ENCODE measurements at places on chromosomes 6 and 20.

DNA sequence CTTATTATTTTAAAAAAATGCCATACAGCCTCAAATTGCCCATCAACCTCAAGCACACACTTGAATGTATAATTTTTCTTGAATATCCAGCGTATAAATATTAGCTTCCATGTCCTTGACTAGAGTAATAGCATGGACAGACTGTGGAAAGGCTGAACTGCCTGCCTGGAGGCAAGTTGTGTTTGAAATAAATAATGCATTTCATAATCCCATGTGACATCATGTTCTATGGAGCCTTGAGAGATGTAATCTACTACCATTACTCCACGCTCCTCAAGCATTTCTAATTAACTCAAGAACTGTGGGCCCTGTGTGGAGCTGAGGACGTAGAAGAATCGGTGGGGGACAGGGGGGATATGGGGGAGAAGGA lies 94.2 kb downstream of the CDS2 start:
- DNase-seq = no peak

DNA sequence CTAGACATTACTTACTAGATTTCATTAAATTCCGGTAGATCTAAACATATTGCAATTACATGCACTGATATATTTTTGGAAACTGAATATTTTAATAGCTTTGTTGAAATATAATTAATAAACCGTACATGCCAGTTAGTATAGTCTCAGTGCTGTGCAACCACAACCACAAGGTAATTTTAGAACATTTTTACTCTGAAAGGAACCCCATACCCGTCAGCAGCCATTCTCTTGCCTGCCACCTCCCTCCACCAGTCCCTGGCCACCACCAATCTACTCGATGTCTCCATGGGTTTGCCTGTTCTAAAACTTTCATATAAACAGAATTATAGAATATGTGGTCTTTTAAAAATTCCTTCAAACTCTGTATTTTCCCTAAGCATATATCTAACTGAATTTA lies 293.9 kb downstream of the THBS2 start:
- DNase-seq = no peak

- DNase-seq = no peak
Observed at GRCh38 chr6:16965689-16966088, 136.2 kb upstream of the STMND1 start.

DNA sequence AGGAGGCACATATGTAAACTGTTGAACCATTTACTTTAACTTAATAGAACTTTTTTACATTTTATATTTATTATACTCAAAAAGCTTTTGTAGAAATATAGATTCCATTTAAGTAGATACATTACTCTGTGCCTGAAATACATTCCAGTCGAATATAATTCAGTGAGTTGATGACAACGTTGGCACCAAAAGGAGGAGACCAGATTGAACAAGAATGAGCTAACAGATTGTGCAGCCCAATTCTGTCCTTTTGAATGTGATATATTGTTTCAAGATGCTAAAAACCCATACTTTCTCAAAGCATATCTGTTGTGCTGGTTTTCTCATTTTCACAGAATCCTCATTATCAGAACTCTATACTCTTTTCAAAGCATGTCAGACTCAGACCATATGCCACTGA lies 147.4 kb upstream of the SIM1 start:
- no peak for DNase-seq

DNA sequence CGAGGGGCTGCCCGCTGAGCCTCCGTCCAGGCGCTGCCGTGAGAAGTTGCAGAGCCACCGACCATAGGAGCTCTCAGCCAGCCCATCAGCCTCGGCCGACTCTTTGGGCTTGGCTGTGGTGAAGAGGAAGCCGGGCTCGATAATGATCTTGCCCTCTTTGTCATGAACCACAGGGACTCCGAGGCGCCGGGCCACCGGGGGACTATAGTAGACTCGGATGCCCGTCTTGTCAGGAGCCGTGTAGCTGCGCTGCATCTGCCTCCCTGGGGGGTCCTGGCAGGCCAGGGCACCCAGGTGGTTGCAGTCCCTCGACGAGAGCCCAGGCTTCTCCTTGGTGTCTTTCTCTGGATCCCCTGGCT lies 20.5 kb upstream of the DSN1 start:
- no peak for DNase-seq

DNA sequence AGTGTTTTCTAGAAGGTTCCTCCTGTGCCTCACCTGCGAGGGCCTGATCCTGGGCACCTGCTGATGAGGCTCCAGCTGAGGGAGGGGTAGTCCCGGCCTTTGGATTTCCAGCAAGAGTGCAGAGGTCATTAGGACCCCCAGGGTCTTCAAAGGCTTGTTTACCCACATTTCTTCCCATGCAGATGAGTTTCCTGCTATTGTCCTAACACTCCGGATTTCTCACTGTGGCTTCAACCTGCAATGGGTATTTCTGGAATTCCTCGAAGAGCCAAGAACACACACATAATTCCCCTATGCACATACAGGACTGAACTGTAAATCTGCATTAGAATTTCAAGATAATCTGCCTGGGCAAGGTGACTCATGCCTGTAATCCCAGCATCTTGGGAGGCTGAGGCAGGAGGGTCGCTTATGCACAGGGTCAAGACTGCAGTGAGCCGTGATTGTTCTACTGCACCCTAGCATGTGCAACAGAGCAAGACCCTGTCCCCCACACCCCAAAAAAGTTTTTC lies 53.9 kb downstream of the ADNP start:
- no peak for DNase-seq

- DNase-seq = no peak
Observed at GRCh38 chr6:24797596-24798216, 1.0 kb downstream of the ARMH2 start.

DNA sequence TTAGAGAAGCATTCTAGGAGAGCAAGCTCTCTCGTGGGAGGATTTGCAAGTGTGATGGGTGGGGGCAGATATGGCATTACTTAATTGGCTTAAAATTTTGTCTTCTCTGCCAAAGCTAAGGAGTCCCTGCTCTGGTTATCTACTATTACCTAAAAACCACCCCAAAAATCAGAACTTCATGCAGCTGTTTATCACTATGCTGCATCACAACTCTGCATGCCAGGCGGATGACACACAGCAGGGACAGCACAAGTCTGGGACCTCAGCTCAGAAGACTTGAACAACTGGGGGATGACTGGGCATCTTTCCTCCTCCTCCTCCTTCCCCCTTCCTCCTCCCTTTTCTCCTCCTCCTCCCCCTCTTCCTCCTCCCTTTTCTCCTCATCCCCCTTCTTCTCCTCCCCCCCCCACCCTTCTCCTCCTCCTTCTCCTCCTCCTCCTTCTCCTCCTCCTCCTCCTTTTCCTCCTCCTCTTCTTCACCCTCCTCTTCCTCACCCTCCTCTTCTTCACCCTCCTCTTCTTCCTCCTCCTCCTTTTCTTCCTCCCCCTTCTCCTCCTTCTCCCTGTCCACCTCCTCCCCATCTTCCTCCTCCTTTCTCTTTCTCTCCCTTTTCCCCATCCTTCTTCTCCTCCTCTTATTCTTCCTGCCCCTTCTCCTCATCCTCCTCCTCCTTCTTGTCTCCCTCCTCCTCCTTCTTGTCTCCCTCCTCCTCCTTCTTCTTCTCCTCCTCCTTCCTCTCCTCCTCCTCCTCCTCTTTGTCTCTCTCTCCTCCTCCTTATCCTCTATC lies 218.6 kb upstream of the PMEPA1 start:
- DNase-seq = no peak

DNA sequence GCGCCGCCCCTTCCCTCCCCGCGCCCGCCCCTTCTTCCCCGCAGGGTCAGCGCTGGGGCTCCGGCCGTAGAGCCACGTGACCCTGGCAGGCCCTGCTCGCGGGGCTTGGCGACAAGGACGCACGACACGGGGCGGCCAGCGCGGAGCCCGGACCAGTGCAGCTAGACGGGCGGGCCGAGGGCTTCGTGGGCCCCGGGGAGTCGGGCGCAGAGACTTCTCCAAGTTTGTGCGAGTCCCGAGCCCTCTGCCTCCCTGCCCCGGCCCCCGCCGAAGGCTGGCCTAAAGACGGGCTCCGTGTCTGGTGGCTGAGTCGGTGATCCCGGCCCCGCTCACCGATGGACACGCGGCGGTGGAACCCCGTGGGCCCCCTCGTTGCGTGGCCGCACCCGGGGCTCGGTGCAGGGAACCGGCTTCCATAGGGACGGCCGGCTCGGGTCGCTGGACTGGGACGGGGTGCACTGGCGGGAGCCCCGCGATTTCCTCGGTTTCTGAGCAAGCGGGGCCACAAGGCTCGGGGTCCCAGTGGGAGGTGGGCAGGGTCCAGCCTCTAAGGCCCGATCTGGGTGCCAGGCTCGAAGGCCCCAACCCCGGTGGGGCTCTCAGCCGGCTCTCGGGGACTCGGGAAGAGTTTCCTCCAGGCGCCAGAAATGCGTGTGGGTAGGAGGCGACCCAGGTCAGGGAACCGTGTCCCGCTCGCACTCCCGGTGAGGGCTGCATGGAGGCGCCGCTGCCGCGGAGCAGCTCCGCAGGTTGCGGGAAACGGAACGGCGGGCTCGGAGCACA lies 452 bp upstream of the GATA5 start:
- no peak for DNase-seq

GRCh38 chr6:5541025-5541424 lies 279.7 kb downstream of the FARS2 start:
- no peak for DNase-seq

- DNase-seq = no peak
Observed at GRCh38 chr6:13917141-13917540, 7.6 kb upstream of the RNF182 start.

DNA sequence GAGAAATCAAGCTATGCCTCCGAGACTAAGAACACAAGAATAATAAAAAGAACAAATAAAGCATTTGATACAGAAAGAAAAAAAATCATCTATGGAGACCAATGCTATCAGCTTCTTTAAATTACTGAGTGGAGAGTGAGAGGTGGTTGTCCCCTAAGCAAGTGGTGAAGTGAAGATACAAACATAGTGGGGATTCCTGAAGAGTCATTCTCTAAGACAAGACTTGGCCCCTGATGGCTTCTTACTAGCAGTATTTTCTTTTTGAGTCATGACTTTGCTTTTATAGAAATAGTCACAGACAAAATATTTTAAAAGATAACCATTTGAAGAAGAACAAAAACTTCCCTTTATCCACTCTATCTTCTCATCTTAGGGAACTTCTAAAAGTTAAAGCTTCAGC lies 261.4 kb upstream of the PRDM1 start:
- no peak for DNase-seq

GRCh38 chr20:38225240-38225899 lies 35.2 kb downstream of the KIAA1755 start:
- DNase-seq = no peak

GRCh38 chr20:61980647-61981583 lies 84.8 kb downstream of the TAF4 start:
- no peak for DNase-seq

- no peak for DNase-seq
Observed at GRCh38 chr6:137776786-137777686, 90.0 kb upstream of the TNFAIP3 start.

DNA sequence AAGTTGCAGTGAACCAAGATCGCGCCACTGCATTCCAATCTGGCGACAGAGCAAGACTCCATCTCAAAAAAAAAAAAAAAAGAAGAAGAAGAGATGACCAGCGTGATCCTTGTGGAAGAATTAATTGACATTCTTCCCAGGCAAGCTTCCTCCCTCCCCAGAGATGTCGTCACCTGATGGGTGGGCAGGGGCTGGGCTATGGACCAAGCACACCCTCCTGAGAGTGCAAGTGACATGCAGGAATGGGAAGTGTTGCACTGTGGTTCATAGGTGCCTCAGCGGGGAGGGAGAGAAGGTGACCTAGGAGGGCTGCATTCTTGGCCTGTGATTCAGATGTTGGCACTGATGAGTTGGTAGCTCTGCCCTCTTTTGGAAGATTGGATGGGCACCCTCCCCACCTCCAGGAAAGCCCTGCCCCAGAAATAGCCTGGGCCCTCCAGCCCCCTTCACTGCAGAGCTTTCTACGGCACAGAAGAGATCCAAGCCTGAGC lies 37.8 kb downstream of the TAF8 start:
- DNase-seq = no peak

DNA sequence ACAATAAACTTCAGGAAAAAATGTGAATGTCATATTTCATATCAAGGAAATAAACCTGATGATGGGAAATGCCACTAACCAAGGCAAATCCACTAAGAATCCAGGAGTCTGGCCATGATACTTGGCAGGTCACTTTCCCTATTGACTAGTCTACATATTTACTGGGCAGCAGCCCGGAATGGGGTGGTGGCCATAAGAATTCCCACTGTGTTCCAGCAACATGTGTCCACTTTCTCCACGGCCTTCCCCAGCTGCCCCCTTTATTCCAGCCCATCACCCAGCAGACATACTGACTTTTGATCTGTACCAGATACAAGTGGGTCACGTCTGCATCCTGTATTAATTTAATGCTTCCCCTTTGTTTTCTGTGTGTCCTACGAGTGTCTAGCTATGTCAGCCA lies 234.5 kb upstream of the PRDM1 start:
- DNase-seq = no peak

DNA sequence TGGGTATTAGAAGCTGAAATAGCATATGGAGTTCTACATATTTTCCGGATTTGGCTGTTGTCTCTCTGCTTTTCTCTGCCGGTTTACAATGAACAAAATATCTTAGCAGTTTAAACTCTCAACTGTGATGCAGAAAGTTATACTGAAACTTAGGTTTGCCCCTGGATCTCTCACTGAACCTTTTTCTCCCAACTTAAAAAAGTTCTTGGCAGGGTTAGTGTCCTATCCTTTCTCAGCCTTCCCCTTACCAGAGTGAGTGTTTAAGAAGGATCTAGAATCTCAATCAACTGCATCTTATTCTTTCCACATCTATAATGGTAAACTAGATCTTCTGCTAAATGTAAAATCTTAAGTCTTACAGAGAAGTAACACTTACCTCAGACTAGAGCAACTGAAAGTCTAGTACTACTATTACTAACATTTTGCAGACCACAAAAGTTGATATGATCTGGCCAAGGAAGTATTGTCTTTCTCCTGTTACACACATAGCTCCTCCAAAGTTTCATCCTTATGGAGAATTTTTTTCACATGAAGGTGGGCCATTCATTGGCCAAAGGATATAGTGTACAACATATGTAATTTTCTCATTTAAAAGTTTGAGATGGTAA lies 392.3 kb upstream of the RUNX2 start:
- DNase-seq = no peak

GRCh38 chr6:16109659-16110305 lies 19.1 kb upstream of the MYLIP start:
- DNase-seq = no peak

DNA sequence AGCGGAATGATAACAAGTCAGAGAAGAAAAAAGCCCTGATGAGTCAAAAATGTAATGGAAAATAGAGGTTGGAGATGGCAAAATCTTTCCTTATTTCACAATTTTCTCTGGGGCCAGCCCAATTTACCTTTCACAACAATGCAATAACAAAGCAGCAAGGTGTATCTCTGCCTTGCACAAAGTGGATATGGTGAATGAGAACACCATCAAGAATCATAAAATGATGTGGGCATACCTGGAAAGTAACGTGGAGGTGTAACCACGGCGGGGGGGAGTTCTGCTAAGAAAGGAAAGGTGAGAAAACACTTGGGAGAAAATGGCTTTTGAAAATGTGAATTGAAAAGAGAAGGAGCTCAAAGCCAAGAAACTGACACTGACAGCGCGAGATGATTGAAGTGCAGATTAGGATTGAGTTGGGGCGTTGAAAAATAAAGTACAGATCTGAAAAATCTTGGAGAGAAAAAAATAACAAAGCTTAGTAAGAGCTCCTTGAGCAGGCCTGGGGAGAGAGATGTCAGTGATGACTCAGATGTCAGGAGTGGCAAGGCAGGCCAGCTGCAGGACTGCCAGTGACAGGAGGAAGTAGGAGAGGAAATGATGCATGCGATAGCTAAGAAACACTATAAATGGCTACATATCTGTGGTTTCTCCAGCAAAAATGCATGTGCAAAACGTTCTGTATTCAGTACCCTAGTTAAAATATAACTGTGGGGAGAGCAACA lies 26.2 kb downstream of the ARHGAP18 start:
- DNase-seq = peak; percentile 68

GRCh38 chr6:169805242-169805838 lies 53.9 kb downstream of the ERMARD start:
- DNase-seq = no peak
